ENCODE measurements at places on chromosomes 2 and 18. TPM values are rescaled to one million over a fixed set of nuclear protein-coding genes. Genes with fewer than 3 reads are reported as not detected.
A peak's percentile ranks its signal among the peaks of the same experiment; 100 is the strongest.

ADD2 gene
- total RNA-seq, result not detected

DNA sequence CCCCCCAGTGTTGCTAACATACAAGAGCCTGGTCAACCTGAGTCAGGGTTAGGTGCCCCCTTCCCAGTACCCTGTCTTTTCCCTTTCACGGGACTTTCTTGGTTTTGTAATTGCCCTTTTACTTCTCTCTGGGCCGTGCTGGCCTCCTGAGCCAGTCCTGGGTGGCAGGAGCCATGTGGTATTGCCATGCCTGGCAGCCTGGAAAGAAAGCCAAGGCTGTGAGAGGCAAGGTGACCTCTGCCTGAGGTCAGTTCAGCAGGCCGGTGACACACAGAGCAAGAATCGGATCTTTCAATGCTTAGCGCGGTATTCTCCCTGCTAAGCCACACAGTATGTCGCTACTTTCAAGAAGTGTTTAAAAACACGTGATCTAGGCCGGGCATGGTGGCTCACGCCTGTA, 52.3 kb downstream of the C18orf63 start:
- H3K27ac ChIP-seq, result no peak overlapping the region
- H3K4me1 ChIP-seq, result no peaks in the 10 kb centered on the region
- no peak for DNase-seq
- H3K27me3 ChIP-seq, result peaks cover 17% of the 10 kb centered on the region

- no peaks in the 10 kb centered on the region for H3K36me3 ChIP-seq
- H3K4me1 ChIP-seq, result no peaks in the 10 kb centered on the region
- DNase-seq, result no peak
- peaks cover 35% of the 10 kb centered on the region for H3K27me3 ChIP-seq
- no peak overlapping the region for H3K27ac ChIP-seq
Observed at GRCh38 chr2:110955045-110955444, 165.7 kb upstream of the BCL2L11 start.

DNA sequence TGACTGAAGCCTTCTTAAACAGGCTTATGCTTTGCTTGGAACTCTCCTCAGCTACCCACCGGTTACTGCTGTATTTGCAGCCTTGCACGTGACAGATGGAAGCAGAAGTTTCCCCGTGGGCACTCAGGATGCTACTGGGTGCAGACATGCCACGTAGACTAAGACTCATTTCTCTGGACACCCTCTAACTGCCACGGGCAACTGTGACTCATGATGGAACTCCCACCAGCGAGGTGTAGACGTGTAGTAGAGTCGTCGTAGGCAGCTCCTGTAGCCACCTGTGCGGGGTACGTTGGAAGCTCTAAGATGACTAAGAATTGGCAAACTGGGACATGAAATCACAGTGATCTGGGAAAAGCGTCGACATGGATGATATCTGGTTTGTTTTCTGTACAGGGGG, 27.5 kb downstream of the TSHZ1 start:
- H3K36me3 ChIP-seq, result peaks cover 32% of the 10 kb centered on the region
- H3K4me3 ChIP-seq, result peak overlapping the region; percentile 15
- H3K27ac ChIP-seq, result peak overlapping the region; percentile 88
- DNase-seq, result peak; percentile 37

GRCh38 chr18:2089396-2089795, 481.9 kb downstream of the METTL4 start:
- no peak overlapping the region for H3K4me3 ChIP-seq
- no peak overlapping the region for H3K27ac ChIP-seq
- no peaks in the 10 kb centered on the region for H3K4me1 ChIP-seq

CCDC85A gene
- 25.7 TPM for total RNA-seq

- no peak for DNase-seq
- no peaks in the 10 kb centered on the region for H3K27me3 ChIP-seq
Observed at GRCh38 chr18:14943486-14943885, 195.5 kb downstream of the ANKRD30B start.

NEB gene
- not detected for total RNA-seq

ASAP2 gene
- 31.2 TPM for total RNA-seq

GRCh38 chr2:230798769-230799399, 65.9 kb upstream of the ITM2C start:
- H3K36me3 ChIP-seq, result peaks cover 41% of the 10 kb centered on the region
- peak; percentile 56 for DNase-seq
- H3K4me3 ChIP-seq, result no peak overlapping the region

All from HFFc6 (cell line).